Mesenteric fat pad (tissue), 1 donor: ENCODE measurements at places on chromosomes 2 and 18. TPM values are rescaled to one million over a fixed set of nuclear protein-coding genes. Genes with fewer than 3 reads are reported as not detected.

DNA sequence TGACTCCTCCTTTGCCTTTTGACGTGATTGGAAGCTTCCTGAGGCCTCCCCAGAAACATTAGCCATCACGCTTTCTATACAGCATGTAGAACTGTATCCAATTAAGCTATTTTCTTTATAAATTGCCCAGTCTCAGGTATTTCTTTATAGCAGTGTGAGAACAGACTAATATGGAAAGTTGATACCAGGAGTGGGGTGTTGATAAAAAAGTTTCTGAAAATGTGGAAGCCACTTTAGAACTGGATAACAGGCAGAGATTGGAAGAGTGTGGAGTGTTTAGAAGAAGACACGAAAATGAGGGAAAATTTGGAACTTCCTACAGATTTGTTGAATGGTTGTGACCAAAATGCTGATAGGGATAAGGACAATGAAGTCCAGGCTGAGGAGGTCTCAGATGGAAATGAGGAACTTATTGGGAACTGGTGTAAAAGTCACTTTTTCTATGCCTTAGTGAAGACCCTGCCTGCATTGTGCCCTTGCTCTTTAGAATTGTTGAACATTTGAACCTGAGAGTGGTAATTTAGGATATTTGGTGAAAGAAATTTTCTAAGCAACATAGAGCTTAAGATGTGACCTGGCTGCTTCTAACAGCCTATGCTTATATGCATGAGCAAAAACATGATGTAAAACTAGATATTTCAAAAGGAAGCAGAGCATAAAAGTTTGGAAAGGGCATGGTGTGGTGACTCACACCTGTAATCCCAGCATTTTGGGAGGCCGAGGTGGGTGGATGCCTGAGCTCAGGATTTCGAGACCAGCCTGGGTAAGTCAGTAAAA, 969.7 kb downstream of the DSC3 start:
- no peak for DNase-seq

The KCNE4 gene
- 15.0 TPM for total RNA-seq

GRCh38 chr2:73832930-73833329, 4.2 kb downstream of the STAMBP start:
- DNase-seq = no peak

The SERTAD2 gene
- total RNA-seq = 19.7 TPM

GRCh38 chr2:170265321-170265720, 87.4 kb downstream of the MYO3B start:
- no peak for DNase-seq

GRCh38 chr2:238282861-238283738, 5.3 kb downstream of the PER2 start:
- no peak for DNase-seq

- DNase-seq = no peak
These were observed 41.2 kb downstream of the SLC8A1 start for GRCh38 chr2:40410695-40411094.

GRCh38 chr18:33231474-33232317, 208.8 kb downstream of the CCDC178 start:
- DNase-seq = peak; percentile 26

DNA sequence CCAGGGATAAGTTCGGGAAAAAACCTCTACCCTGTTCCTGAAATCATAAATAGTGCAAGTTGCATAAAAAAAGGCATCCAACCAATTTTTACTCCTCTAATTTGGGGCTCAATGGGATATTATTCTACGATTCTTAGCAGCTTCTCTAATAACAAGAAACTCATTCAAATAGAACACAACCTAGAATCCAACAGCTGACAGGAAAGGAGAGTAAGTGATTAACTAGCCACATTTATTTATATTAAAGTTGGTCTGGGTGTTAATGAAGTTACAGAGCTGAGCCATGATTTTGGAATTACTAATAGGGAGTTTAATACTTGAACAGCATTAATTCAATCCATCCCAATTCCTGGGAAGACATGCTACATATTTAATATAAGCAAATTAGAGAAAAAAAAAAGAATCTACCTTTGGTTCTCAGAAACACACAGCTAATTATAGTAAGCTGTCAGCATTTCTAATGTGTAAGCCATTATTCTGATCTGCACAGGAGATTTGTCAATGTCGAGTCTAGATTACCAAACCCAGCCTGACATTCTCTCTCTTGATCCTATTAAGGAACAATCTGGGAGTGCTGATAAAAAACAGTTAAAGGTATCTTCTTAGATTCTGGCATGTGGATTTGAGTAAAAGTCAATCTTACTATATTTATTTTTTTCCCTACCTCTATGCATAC, 267.7 kb downstream of the NBAS start:
- DNase-seq = no peak

The LINC00305 gene
- not detected for total RNA-seq

- no peak for DNase-seq
These were observed 490.7 kb upstream of the MEIS1 start for GRCh38 chr2:65944213-65944612.

- no peak for DNase-seq
These were observed 68.8 kb upstream of the ZNF397 start for GRCh38 chr18:35172009-35172408.

GRCh38 chr18:69631281-69631680, 230.6 kb downstream of the DOK6 start:
- DNase-seq = no peak

DNA sequence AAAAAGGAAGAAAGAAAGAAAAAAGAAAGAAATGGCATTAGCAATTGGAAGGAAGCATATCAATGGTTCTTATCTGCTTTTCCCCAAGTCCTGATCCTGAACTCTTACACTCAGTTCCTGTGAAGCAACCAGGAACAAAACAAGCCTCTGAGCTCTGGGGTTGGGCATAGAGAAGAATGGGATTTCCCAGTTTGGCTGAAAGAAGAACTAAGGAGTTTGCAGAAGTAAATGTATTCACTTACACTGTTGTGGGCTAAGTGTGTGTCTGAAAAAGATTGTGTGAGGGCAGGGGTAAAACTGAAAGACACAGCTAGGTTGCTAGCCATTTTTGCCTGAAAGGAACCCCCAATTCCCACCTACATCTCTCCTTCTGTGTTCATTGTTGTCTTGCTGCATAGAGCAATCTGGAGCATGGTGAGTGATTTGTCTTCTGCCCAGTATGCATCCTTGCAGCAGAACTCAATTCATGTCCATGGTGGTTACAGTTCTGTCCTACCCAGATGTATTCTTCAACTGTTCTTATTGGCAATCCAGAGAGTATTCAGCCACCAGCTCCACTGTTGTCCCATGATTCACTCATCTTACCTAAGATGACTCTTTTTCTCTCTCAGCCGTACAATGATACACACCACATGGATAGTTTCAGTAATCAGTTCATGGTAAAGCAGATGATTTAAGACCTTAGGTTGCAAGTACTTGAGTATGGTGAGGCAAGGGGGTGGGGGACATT, 348.7 kb downstream of the ARHGAP15 start:
- DNase-seq = no peak

DNA sequence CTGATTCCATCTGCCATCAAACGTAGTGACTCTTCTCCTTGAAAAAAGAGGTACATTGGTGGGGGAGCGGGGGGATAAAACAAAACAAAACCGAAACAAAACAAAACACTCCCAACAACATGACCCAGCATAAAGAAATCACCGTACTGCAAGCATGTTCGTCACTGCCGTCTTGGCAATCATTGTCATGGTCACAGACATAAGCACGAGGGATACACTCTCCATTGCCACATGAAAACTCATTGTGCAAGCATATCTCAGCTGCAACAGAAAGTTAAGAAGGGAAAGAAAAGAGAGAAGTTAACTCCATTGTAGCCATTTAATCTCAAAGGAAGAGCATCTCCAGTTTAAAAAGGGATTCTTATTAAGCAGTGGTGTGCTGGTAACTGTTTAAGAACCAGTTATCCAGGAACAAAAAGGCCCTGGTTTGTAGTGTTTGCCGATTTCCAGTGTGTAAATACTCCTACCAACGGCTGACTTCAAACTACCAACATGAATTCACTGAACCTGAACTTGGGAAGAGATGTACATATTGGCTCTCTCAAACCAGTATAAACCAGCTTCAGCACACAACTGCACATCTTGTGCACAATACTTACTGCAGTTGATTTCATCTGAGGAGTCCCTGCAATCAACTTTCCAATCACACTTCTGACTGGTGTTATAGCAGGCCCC, 68.2 kb downstream of the LRP2 start:
- no peak for DNase-seq

DNA sequence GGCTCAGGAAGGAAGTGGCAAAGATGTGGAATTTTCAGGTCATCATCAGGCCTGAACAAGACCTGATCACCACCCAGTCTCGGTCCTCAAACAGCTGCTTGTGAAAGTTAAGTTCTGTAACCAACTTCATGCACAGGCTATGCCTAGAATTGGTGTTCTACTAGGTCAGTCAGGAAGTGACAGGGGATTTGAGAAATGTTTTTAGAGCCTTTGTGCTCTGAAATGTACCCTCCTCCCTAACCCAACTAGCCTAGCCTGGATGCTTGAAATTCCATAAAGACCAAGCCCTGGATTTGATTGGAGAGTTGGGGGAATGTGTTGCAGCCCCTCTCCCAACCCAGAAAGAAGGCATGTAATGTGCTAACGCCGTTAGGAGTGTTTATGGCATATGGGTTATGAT, 63.3 kb downstream of the TGOLN2 start:
- peak; percentile 3 for DNase-seq

The SLC40A1 gene
- 48.5 TPM for total RNA-seq

DNA sequence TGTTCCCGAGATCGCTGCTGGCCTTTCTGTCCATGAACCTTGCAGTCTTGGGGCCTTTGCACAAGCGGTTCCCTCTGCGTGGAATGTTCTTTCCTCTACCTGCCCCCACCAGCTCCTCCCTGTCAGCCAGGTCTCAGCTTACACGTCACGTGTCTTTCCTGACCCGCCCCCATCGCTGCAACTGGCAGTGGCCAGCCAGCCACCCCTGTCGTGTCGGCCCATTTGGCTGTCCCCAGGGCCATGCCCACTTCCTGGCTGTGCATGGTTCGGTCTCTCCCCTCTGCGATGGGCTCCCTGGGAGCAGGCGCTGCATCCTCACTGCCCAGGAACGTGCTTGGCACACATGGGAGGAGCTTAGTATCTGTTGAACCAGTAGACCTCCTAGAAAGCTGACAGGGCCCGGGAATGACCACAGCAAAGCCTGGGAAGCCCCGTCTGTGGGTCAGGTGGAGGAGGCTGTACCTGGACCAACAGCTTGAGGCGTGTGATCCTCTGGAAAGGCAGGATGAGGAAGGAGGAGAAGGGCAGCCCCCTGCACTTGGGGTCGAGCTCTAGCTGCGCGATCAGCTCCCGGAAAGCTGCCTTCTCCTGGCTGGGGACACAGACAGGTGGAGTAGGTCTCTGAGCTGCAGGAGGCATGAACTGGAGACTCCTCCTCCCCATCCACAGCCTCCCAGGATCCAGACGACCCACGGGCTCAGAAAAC, 21.0 kb downstream of the SNORC start:
- DNase-seq = no peak

GRCh38 chr2:231720987-231721966, 13.0 kb downstream of the PTMA start:
- DNase-seq = no peak

The CDH2 gene
- total RNA-seq = 0.71 TPM

- DNase-seq = no peak
These were observed 141.1 kb downstream of the HNMT start for GRCh38 chr2:138105358-138105757.

GRCh38 chr2:98880266-98881152, 55.5 kb downstream of the CRACDL start:
- no peak for DNase-seq

GRCh38 chr18:25962176-25962575, 128.2 kb downstream of the SS18 start:
- no peak for DNase-seq

- DNase-seq = no peak
These were observed 6.6 kb upstream of the ASNSD1 start for GRCh38 chr2:189654641-189655040.

GRCh38 chr2:177282181-177282641, 17.7 kb upstream of the NFE2L2 start:
- no peak for DNase-seq

- DNase-seq = no peak
These were observed 79.0 kb downstream of the SLC66A3 start for GRCh38 chr2:11234309-11234708.

GRCh38 chr2:128601298-128602037, 282.8 kb upstream of the HS6ST1 start:
- peak; percentile 68 for DNase-seq

GRCh38 chr2:88831792-88832248, 140.3 kb downstream of the RPIA start:
- no peak for DNase-seq

GRCh38 chr18:45512363-45512953, 102.8 kb upstream of the SLC14A2 start:
- DNase-seq = no peak

- DNase-seq = no peak
These were observed 77.5 kb downstream of the NCOA1 start for GRCh38 chr2:24568551-24568950.
